Stimulated activated CD4-positive, alpha-beta T cell treated with anti-CD3 and anti-CD28 coated beads, Interleukin-1b, Interleukin-23, amount 100 ng/mL, for 1 hour (primary cell): ENCODE measurements at places on chromosomes 4 and X.
A peak's percentile ranks its signal among the peaks of the same experiment; 100 is the strongest.

GRCh38 chr4:141640696-141641095 is 4.3 kb downstream of the IL15 start:
- DNase-seq = no peak

DNA sequence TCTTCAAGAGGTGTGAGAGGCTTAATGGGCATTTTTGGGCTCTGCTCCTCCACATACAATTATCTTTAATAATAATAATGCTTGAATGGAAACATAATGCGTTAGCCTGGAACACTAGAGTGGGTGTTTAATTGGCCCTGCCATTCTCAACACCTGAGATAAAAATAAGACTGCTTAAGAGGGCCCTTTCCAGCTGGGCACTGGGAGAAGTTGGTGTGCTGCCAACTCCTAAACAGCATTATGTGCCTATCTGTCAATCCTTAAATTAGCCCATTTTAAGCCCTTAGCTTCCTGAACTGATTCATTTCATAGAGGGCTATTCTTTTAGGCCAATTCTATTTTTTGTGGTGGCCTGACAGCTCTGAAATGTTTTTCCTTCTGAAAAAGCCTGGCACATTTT is 211.1 kb upstream of the ZIC3 start:
- no peak for DNase-seq

DNA sequence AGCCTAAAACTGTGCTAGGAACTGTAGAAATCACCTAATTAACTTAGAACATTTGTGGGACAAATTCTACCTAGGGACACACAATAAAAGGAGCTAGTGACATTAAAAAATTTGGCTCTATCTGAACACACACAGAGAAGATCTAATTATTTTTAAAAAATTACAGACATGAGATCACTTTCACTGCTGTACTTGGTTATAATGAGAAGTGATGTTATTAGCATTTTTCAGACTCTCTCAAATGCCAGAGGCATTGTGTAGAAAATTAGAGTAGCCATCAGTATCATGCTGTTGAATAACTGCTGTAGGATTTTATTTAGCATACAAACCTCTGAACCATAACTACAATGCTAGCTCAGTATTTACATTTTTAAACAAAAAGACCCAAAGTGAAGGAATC is 109.1 kb upstream of the ANK2 start:
- DNase-seq = no peak

DNA sequence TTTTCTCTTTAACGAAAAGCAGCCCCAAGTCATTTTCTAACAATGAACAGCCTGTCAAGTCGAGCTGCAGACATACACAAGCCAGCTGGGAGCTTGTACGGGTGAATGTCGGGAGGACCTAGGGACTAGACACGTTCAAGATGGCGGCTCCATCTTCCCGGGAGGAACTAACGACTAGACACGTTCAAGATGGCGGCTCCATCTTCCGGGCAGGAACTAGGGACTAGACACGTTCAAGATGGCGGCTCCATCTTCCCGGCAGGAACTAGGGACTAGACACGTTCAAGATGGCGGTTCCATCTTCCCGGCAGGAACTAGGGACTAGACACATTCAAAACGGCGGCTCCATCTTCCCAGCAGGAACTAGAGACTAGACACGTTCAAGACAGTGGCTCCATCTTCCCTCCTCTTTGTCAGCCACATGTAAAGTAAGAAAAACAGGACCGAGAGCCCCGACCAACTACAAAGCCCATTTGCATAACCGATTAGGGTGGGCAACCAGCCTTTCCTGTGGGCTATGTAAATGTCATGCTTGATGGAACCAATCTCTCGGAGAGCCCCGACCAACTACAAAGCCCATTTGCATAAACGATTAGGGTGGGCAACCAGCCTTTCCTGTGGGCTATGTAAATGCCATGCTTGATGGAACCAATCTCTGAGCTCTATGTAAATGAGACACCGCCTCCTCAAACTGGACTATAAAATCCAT is 175.5 kb downstream of the DHRSX start:
- no peak for DNase-seq

GRCh38 chr4:3066836-3067400 is 7.4 kb downstream of the HTT-AS start:
- no peak for DNase-seq

DNA sequence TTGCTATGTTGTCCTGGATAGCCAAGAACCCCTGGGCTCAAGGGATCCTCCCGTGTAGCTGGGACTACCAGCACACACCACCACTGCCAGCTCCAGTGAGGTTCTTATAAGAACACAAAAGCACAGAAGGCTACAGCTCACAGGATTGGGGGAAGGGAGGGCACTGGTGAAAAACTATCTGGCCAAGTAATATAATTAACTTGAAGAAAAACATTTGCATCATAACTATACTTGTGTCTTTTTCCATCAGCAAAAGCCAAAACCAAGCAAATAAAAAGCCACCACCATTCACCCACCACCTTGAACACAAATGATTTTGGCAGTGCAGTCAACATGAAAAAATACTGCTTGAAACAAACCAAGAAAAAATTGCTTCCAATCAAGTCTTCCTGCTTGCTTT is 188.2 kb downstream of the MAML3 start:
- DNase-seq = no peak

GRCh38 chrX:19869193-19869592 is 18.2 kb downstream of the SH3KBP1 start:
- no peak for DNase-seq

GRCh38 chr4:2941138-2942036 is 21.8 kb downstream of the NOP14 start:
- DNase-seq = no peak

- DNase-seq = no peak
Observed at GRCh38 chrX:153405426-153405825, 4.3 kb upstream of the PNMA6E start.

DNA sequence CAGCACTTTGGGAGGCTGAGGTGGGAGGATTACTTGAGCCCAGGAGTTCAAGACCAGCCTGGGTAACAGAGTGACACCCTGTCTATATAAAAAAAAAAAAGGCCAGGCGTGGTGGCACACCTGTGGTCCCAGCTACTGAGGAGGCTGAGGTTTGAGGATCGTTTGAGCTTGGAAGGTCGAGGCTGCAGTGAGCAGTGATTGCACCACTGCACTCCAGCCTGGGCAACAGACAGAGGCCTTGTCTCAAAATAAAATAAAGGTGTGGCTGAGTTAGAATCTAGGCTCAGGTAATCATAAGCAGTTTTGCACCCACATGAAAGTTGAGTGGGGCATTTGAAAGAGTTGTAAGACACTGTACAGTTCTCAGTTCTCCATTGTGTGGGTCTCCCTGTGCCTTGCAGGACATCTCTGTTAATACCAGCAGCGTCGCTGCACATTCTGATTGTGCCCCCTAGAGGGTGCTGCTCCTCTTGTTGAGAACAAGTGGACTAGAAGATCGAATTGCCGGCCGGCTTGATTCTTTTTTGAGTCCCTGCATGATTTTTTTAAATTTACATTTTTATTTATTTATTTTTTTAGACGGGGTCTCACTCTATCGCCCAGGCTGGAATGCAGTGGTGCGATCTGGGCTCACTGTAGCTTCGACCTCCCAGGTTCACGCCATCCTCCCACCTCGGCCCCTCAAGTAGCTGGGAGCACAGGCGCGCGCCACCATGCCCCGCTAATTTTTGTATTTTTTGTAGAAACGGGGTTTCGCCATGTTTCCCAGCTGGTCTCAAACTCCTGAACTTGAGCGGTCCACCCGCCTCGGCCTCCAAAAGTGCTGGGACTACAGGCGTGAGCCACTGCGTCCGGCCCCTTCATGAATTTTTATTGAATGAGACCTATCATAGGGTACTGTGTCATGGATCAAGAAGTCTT is 73.6 kb upstream of the RBMX start:
- peak; percentile 1 for DNase-seq

DNA sequence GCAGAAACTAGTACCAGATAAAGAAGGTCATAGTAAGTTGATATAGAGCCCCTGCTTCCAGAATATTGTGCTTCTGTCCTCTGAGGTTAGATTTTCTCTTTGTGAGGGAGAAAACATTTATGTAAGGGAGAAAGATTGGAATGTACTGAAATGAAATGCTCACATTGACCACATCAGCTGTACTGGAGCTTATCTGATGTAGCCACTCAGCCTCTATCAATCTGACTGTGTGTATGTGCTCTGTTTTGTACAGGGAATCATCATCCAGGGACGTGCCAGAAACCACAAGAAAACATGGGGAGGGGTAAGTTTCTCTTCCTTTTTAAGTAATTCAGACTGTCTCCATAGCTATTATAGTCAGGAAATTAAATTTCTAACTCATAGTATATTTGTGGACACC is 56.8 kb downstream of the PRRG1 start:
- no peak for DNase-seq

GRCh38 chr4:81913427-81913879 is 441.7 kb upstream of the RASGEF1B start:
- DNase-seq = peak; percentile 33

GRCh38 chr4:107824350-107825071 is at the start of gene SGMS2:
TSS of gene SGMS2 (plus strand) at chr4:107824932. CDS start at chr4:107895554, 70,622 bp downstream.
- no peak for DNase-seq

- no peak for DNase-seq
Observed at GRCh38 chr4:56840559-56840958, 19.1 kb upstream of the SPINK2 start.

- no peak for DNase-seq
Observed at GRCh38 chr4:85005865-85006377, 39.4 kb upstream of the WDFY3 start.

- DNase-seq = no peak
Observed at GRCh38 chrX:119477812-119478232, 9.6 kb downstream of the SLC25A5 start.

DNA sequence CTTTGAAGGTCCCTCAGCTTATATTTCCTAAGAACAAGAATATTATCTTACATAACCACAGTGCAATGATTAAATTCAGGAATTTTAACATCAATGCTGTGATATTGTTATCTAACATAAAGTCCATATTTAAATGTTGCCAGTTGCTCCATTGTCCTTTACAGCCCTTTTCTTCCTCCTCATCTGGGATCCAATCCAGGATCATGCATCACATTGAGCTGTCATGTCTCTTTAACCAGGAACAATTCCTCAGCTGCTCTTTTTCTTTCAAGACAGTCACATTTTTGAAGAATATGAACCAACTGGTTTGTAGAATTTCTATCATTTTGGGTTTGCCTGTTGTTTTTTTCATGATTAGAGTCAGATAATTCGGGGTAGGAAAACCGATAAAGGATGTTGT is 12.0 kb downstream of the TMSB4X start:
- DNase-seq = no peak

- no peak for DNase-seq
Observed at GRCh38 chr4:108644237-108644636, 6.2 kb upstream of the OSTC start.

DNA sequence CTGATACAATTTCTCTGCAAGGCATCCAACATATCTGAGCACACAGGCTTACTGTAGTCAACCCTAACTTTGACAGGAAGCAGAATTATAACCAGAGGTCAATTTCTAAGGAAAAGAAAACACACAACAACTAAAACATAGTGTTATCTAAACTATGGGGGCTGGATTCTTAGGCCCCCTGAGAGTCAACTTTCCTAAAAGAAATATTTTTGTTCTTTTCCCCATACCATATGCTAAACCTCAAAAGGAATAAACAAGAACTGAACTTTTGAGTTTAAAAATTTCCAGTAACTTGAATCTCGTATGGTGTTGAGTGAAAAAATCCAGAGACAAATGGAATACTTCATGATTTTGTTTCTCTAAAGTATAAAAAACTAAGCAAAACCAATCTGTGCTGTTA is 42.9 kb downstream of the ATXN3L start:
- no peak for DNase-seq
